ENCODE measurements at places on chromosomes 6 and 20.
A peak's percentile ranks its signal among the peaks of the same experiment; 100 is the strongest.

DNA sequence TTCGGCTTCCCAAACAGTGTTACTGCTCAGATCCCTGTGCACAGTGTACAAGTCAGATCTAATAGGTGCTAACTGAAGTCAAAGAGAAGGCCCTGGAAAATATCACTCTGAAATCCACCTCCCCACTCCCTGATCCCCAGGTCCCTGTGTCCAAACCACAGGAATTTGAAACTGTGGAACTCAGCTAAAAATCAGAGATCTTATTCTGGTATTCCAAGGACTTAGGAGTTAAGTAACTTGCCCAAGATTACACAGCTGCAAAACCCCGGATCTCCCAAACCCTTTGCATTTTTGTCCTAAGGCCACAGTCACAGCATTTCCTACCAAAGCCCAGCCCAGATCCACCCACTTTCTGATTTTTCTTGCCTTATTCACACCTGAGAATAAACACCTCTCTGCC lies 32.3 kb upstream of the SLC23A2 start:
- no peak for DNase-seq

- DNase-seq: no peak
These were observed 1.7 kb downstream of the CAP2 start for GRCh38 chr6:17395112-17395511.

- peak; percentile 29 for DNase-seq
These were observed 101.1 kb upstream of the CDYL start for GRCh38 chr6:4675121-4675520.

DNA sequence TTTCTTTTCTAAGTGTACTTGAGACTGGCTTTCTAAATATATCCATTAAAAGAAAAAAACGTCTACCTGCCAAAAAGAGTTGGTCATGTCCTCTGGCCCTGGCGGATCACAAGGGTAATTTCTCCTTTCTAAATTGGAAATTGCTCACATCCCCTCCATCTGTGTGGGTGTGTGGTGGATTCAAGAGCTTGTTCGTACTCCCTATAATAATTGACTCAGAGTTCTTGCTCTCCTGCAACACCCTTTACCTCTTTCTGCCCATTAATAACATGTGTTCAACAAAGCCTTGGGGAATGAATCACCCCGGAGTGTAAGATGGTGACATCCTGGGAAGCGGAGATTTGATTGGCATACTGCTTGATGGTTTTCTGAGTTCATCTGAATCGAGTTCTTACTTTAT lies 263.8 kb downstream of the ALDH8A1 start:
- DNase-seq: no peak

DNA sequence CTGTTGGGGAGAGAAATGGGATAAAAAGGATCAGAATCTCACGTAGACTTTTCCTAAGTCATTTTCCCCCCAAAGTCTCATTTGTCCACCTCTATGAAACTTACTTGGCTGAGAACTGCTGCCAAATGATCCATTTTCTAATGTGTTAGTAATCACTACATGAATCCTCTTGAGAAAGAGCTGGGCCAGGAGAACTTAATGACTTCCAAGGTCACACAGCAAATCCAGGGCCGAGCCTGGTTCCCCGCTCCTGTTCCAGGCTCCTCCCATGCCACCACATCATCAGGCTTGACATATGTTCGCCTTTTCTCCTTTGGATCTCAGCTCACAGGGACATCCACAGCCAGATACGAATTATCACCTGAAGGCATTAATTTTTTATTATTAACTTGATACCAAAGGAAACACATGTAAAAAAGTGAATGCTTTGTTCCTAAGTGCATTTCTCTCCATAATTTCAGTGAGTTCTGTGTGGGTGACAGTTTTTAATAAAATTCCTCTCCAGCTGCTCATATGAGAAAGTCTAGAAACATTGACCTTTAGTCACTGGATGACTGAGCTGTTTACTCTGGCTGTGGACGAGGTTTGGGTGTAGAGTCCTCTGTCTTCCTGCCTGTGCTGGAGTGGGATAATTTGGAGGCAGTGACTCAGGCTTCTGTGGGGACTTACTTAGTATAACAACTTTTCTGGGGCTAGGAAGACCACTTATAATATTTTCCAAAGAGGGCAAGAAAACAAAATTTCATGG lies 276.3 kb downstream of the PAX1 start:
- DNase-seq: no peak

DNA sequence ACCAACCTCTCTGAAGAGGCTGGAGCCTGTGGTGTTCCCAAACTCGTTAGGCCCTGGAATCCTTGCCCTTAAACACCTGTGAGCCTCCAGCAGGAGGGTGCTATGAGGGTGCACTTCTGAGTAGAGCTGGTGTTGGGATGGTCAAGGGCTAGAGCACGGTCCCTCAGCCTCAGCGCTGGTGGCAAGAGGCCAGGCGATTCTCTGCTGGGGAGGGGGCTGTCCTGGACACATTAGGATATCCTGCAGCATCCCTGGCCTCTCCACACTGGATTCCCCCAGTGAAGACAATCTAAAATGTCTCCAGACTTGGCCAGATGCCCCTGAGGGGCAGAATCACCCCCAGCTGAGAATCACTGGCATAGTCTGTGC lies 157.8 kb downstream of the SYCP2 start:
- DNase-seq: no peak

- peak; percentile 75 for DNase-seq
These were observed 504 bp downstream of the VPS16 start for GRCh38 chr20:2840967-2841531.

Measured in tongue (tissue), 3 donors.